ENCODE measurements at places on chromosomes 11 and 22. TPM values are rescaled to one million over a fixed set of nuclear protein-coding genes. Genes with fewer than 3 reads are reported as not detected.
A peak's percentile ranks its signal among the peaks of the same experiment; 100 is the strongest.

- DNase-seq, result no peak
Measured at GRCh38 chr22:39955675-39956074, 4.5 kb upstream of the TMA7B start.

GRCh38 chr11:5449432-5449831, 309 bp downstream of the OR51I2 start:
- no peak for DNase-seq

DNA sequence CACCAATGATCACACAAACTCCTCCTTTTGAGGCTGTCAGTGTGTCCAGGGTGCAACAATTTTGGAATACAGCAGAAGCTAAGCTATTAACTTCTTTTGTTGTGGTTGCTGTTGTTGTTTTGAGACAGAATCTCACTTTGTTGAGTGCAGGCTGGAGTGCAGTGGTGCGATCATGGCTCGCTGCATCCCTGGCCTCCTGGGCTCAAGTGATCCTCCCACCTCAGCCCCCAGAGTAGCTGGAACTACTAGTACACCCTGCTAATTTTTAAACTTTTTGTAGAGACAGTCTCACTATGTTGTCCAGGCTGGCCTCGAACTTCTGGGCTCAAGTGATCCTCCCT, 22.0 kb downstream of the GSTT2B start:
- DNase-seq, result no peak

DNA sequence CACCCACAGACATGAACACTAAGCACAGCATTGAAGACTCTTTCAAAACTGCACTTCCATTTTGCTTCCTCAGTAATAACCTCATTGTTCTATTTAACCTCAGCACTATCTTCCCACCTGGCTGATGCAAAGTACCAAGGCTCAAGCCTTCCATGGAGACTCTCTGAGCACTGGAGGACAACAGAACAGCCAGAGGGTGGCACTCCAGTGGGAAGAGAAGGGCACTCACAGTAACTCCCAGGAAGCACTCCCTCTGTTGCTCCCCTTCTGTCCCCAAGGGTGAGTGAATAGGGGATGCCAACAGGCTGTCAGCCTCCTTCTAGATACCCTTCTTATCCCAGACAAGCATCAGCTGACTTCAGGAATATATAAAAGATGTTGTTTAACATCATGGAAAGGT, 3.5 kb downstream of the ME3 start:
- no peak for DNase-seq

DNA sequence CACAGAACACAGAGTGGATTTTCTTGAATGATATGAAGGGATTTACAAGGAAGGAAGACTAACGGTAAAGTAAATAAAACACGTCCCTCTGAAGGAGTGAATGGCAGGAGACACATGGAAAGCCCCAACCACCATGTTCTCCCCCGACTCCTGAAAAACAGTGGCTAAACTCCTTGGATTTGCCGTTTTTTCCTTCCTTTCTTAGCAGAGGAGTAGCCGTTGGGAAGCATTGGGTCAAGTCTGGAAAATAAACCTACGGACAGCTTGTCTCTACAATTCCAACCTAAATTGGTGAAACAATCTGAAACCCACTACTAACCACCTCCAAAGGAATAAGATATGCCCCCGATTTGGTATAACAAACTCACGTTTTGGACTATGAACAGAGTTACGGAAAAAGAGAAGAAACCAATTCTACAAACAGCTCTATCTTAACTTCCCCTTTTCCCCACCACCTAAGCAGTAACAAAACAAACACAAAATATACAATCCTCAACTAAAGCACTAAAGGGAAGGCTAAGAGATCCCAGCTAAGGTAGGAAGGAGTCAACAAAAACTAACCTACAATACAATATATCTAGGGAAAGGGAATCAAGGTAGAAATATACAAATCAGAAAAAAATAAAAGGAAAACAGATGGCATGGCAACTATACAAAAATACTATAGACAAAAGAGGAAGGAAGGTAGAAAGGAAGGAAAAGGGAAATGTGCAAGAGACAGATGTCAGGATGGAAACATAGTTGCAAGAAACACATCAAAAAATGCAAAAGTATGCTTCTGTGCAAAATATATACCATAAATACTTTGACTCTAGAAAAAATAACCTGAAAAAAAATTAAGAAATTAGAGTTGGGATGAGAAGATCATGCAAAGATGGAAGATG, 43.8 kb upstream of the LYVE1 start:
- no peak for DNase-seq

DNA sequence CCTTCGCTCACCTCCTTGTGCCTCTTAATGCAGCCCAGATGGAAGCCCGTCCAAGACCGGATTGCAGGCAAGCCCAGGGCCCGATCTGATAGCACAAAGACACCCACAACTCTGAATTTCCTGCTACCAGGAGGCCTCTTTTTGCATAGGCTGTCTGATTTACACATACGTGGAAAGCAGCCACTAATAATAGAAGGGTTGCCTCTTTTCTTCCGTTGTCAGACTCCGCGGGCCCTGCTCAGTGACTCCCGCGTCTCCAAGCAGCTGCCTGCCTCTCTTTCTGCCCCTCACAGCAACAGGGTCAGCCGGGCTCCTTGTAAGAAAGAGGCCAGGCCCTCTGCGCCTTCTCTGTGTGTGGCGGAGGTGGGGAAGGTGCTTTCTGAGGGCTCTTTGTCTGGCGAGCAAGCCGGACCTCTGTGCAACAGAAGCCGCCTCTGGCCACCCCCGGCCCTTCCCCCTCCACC, 26.7 kb downstream of the FLI1 start:
- DNase-seq, result no peak

DNA sequence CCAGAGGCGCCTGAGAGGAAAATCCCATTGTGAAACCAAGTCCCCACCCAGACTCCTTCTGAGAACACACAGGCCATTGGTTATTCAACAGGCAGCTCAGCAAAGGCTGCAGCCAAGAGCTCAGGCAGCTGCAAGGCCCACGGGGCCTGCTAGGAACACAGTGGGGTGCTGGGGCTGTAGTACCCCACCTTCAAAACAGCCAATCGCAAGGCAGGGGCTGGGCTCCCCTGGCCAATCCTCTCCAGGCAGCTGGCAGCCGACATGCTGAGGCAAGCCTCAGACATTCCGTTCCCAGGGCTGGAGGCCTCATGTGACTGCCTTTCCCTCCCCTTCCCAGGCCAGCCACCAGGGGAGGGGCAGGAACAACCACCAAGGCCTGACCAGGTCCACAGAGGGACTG, 6.6 kb downstream of the PRODH start:
- DNase-seq, result no peak

- DNase-seq, result no peak
Measured at GRCh38 chr11:72829178-72829577, 15.0 kb downstream of the ATG16L2 start.

DNA sequence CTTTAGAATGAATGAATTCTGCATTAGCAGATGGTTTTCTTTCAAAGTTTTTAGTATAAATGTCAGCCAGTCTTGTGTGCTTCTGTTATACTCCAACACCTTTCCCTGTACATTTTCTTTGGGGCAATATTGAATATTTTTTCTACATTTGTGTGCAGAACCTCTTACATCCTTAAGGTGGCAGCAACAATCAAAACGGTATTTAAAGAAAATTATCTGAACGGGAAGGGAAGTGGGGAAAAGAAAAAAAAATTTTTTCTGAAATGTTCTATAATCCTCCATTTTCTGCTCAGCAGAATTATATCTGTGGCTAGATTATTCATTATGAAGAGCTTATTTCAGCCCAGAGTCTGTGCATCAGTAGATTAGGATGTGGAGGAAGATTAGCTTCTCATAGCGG, 347.3 kb upstream of the RAG2 start:
- no peak for DNase-seq

DNA sequence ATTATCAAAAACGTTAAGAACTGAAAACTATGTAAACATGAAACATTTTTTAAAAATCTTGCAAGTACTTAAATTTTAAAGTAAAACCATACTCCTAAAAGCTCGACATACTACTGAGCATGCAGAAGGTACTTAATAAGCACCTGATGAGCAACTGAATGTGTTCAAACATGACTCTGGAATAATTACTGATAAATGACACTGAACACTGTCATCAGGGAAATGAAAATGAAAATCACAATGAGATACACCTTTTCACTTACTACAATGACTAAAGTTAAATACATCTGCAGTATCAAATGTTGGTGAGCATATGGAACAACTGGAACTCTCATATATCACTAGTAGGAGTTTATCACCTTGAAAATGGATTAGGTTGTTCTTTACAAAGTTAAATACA, 65.2 kb downstream of the PICALM start:
- DNase-seq, result no peak

DNA sequence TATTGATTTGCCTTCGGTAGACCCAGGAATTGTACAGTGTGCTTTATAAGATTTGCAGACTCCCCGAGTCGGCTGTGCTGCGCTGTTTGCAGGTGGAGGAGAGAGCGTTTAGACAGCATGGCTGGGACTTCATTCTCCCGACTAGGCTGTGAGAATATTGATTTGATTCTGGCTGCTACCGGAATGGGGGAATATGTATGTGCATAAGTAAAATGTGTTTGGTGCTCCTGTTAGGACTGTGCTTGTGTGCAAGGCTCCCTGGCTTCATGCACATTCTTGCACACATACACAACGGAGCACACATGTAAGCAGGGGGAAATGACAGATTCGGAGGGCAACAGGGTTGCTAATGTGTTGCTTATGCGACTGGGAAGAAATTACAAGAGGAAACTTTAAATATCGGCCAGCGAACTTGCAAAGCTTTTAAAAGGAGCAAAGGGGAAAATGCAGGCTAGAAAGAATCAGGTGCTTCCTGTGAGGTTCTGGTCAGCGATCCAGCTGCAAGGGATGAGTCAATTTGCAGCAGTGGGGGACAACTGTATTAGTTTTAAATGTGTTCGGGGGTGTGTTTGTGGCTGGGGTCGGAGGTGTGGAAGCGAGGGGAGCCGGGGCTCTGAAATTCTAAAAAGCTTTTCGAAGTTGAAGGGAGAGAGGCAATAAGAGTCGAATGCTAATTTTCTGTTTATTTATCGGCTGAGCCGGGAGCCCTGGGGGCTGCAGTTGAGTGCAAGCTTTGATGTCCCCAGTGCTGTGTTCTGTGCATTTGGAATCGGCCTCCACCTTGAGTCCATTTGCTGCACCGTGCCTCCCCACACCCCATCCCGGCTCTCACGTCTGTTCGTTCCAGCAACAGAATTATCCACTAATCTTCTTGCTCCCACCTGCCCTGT, 731 bp downstream of the NTM start:
- no peak for DNase-seq

DNA sequence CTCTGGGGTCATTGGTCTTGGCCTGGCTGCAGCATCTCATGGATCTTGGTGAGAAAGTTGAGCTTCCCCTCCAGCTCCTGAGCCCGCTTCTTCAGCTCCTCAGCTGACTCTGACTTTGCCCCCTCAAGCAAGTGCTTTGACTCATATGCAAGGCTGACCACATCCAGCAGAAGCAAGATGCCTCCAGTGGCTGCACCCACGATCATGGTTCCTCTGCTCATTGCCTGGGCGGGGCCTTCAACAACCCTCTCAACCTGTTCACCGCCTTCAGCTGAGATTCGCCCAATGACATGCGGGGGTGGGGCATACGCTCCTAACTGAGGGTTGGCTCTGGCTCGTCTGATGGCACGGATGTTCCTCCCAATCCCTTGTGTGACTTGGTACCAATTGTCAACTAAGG, 11.9 kb downstream of the APOL2 start:
- DNase-seq, result no peak

DNA sequence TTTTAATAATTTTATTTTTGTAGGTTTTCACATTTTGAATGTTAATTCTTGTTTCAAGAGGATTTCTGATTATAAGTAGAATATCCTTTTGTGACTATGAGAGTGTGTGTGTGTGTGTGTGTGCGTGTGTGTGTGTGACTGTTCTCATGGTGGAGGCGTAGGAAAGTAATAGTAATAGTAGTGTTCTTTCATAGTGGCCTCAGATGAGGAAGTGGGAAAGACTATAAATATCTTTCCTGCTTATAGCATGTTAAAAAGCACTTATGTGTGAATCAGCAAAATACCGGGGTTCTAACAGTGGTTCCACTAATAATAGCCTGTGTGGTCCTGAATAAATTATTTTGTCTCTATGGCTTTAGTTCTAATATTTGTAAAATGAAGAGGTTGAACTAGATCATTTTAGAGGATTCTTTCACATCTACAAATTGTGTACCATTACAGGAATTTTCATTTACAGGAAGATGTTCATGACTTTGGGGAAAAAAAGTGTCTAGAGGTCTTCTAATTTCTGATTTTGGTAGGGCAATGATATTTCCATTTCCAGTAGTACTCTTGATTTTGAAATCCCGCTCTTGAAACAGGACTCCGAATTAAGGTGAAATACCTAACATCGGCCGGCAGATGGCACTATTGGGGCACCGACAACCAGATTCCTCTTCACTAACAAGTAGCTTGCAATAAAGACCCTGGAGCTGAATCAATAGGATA, 29.9 kb upstream of the OR10G7 start:
- DNase-seq, result peak; percentile 67

DNA sequence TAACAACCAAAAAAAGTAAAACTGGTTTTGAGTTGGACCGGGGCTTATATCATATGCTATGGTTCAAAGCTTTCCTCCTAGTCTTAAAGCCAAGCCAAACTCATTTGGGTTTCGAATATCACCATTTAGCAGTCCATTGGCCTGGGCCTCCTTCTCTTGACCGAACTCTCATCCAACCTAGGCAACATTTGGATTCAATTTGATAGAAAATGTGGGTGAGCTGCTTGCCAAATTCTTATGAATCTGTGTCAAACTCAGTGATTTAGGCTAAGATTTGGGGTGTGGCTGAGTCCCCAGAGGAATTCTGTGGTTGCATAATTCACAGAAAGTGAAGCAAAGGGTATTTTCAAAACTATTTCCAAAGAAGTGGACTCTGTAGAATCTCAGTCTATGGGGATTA, 83.7 kb downstream of the BLID start:
- DNase-seq, result no peak

- DNase-seq, result no peak
Measured at GRCh38 chr11:63766531-63767235, 1.9 kb downstream of the ZFTA start.

DNA sequence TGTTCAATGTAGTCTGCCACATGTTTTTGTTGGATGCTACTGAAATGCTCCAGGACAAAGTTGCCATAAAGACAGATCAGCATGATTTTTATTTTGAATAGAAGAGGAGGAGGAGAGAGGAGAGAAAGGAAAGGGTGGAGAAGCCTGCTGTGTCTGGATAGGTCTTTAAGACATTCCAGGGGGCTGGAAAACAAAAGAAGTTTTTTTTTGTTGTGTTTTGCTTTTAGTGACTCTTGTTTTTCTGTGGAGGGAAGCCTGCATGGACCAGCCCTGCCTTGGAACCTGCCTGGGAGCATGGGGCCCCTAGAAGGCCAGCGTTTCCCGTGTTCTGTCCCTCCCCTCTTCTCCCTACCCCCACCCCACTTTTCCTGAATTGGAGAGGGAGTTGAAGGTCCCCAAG, 2.3 kb downstream of the TSPAN18 start:
- no peak for DNase-seq

Gene BMAL1
- polyA plus RNA-seq, result 10.9 TPM

Gene TEX54
- not detected for polyA plus RNA-seq

Gene EFEMP2
- 279 TPM for polyA plus RNA-seq

Gene CDC42EP2
- polyA plus RNA-seq, result 21.1 TPM

Gene CCDC34
- polyA plus RNA-seq, result 3.9 TPM

Gene CWF19L2
- 4.7 TPM for polyA plus RNA-seq

Gene SPDYC
- polyA plus RNA-seq, result not detected

Gene PDE3B
- polyA plus RNA-seq, result 0.10 TPM

Gene BRSK2
- polyA plus RNA-seq, result 0.12 TPM
